ENCODE measurements at places on chromosomes 1 and 21.
A peak's percentile ranks its signal among the peaks of the same experiment; 100 is the strongest.

GRCh38 chr1:234069760-234070159, 165.3 kb downstream of the SLC35F3 start:
- DNase-seq, result no peak

- peak; percentile 88 for DNase-seq
These were observed 56.4 kb downstream of the ETS2 start for GRCh38 chr21:38861989-38862683.

DNA sequence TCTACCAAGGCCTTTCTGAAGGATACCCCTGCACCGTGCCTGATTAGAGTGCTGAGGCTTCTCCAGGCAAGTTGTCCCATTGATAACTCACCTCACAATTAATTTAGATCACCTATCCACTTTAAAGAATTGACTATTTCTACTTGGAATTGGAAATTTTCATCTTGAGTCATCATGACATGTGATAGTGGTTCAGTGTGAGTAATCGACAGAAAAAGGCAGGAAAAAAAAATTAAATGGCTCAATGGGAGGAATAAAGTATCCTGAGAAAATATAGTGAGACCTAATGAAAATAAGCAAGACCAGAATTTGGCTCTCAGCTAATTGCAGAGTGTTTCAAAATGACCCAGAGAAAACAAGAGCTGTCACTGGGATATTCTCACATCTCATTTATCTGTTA, 222.4 kb upstream of the C8B start:
- DNase-seq, result no peak

- DNase-seq, result no peak
These were observed 25.6 kb downstream of the CDKN2C start for GRCh38 chr1:50995651-50996050.

DNA sequence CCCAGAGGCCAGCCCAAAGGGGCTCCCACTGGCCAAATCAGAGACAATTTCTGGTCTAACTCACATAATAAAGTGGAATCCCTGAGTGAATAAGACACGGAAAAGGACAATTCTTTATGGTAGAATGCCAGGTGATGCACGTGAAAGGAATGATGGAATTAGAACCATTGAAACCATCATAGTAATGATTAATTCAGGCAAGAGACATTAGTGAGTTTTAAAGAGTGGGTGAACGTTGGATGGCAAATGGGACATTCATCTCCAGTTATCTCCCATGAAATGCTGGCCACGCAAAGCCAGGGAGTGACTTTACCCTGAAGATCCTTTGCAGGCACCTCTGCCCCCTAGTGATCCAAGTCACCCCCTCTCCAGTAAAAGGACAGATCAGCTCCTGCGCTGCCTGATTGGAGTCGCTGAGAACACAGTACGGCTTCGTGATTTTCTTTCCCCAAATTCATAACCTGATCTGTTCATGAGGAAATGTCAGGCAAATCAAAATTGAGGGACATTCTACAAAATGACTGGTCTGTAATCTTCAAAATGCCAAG, 87.5 kb downstream of the AJAP1 start:
- DNase-seq, result no peak

- no peak for DNase-seq
These were observed 128.1 kb downstream of the HHAT start for GRCh38 chr1:210456731-210457255.

DNA sequence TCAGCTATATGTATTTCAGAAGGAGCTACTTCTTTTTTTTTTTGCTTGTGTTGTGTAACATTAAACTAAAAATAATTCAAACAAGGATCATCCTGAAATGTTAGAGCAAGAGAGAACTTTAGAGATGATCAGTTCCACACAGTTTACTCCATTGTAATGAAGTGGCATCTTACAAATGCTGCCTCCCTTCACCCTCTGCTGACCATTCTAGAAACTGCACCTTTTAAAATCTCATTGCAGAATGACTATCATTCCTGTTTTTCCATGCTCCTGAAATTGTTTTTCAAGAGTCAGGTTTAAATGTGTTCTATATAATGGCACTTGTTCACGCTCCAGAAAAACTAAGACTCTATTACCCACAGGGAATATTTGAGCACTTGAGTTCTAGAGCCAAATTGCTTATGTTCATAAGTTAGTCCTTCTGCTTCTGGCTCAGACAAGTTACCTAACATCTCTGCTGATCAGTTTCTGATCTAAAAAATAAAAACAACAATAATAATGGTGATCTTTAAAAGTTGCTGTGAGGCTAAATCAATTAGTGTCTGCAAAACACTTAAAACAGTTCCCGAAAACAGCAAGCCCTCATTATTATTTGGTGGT, 21.5 kb upstream of the SLC44A5 start:
- no peak for DNase-seq

DNA sequence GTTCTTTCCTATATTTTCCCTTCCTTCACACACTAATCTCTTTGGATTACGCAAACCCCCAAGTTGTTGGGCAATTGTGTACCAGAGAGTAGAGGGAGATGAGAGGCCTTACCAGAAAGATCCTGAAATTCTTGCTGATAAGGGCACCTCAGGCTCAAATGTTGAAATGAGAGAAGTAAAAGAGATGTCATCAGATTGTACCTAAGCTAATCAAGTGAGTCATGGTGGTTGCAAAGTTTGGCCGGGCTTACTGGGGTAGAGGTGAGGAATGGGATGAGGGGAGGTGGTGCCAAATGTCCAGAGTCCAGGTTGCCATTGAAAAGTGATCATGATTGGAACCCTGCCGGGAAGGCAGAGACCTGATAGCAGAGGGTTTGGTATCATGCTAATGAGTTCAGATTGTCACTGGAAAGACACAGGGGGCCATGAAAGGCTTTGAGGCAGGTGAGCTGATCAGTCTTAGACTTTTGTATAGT, 43.1 kb downstream of the OPTC start:
- DNase-seq, result no peak

DNA sequence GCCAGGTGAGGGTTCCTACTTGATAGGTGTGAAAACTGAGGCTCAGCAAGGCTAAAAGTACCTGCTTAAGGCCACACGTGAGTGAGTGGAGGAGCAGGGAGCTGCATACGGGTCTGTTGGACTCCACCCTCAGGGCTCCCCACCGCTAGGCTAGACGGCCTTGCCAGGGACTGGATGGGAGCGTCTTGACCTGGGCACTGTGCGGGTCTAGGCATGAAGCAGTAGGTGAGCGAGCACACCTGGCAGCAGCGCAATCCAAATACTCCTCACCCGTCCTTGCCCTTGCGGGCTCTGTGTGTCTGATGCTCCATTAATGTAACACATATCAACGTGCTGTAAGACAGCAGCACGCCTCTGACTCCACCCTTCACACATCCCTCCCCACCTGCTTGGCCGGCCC, 94.0 kb downstream of the LACTBL1 start:
- no peak for DNase-seq

- peak; percentile 41 for DNase-seq
These were observed 30.9 kb downstream of the SKI start for GRCh38 chr1:2258996-2259395.
